T-cell (primary cell): ENCODE measurements at places on chromosomes 13 and 19.

GRCh38 chr19:48194041-48194843 lies 23.8 kb downstream of the ZSWIM9 start:
- DNase-seq, result peak; percentile 15

- DNase-seq, result no peak
Measured at GRCh38 chr13:109326601-109327000, 459.8 kb downstream of the IRS2 start.

DNA sequence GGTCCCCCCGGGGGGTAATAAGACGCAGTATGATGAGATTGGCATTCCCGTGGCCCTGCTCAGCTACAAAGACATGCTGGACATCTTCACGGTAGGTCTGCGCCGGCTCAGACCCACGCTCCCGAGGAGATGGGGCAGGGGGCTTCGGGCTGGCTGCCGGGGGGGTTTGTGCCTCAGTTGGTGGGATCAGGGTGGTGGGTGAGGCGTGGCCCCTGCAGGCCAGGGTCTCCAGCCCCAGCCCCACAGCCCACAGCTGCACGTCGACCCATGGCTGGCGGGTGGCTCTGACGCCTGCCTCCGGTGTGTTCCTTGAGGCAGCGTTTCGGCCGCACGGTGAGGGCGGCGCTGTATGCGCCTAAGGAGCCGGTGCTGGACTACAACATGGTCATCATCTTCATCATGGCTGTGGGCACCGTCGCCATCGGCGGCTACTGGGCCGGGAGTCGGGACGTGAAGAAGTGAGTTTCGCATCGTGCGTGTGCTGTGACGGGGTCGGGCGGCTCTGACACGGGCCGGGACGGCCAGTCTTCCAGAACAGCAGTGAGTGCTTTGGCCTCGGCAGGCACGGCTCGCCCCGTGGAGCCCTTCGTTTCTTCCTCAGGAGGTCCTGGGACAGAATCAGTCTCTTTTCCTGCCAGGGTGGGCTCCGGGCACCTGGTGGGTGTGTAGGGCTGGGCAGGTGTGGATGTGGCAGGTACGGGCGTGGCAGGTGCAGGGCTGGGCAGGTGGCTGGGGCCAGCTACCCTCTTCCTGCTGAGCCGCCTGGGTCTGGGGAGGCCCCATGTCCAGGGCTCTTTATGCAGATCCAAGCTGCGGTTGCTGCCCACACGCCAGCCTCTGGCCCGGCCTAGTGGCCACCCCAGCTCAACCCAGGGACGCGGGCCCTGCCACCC lies 10.5 kb downstream of the SPPL2B start:
- DNase-seq, result no peak

DNA sequence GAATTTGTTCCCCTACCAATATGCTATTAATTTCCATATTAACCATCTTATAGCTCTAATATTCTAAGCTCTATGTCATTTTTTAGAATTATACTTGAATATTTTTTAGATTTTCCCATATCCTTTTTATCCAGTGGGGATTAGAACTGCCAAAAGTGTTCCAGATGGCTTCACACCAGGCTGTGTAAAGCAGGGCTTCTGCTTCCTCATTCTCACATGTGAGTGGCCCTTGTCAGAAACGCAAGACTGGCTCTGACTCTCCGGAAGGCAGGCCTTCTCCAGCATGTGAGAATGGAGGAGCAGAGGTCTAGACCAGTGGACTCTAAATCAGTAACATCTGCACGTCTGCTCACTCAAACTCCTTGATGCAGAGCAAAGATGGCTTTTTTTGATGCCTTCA lies 650.1 kb downstream of the FGF9 start:
- no peak for DNase-seq

DNA sequence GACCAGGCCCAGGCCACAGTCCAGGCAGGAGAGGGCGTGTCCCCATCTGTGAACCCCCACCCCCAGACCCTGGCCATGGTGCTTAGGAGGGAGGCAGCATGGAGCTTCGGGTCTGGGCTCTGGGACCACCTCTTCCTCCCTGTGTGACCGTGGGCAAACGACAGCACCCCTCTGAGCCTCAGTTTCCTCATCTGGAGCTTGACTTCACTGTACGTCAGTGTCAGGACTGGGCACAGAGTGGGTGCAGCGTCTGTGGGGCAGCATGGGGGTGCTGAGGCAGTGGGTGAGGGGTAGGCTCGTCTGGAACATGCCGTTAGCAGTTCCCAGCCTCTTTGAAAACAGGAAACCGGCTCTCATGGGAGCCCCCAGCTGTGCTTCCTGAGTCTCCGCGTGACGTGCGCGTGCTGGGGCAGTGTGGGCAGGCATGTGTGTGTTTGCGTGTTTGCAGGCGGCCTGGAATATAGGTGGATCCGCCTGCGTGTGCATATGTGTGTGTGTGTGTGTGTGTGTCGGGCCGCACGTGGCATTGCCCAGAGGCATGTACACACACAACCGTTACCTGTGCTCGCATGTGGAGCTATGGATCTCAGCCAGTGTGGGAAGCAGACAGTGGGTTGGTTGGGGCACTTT lies 15.8 kb downstream of the ARRDC2 start:
- DNase-seq, result peak; percentile 89

DNA sequence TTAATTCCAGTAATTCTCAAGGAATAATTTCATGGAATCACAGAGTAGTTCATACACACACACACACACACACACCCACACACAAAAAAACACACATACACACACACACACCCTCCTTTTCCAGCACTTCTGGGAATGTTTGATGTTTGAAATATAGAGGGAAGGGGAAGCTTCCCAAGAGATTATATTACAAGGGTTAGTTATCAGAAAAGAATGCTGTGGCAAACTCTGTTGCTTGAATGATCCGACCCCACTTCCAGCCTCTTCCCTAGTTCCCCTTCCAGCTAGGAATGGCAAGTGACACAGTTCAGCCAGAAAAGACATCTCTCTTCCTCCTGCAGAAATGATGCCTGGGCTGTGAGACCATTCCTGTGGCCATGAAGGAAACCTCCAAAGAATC lies 49.9 kb downstream of the KCTD12 start:
- DNase-seq, result no peak

DNA sequence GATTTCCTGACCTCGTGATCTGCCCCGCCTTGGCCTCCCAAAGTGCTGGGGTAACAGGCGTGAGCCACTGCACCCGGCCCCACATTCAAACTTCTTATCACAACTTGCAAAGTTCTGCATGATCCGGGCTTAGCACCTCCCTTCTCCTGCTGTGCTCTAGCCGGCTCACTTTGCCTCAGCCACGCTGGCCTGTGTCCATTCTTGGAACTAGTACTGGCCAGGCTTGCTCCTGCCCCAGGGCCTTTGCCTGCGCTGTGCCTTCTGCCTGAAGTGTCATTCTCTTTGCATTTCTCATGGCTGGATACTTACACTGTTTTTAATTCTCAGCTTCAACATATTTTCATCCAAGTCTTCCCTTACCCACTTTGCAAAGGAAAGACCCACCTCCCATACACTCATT lies 29.9 kb downstream of the CACNG6 start:
- no peak for DNase-seq

DNA sequence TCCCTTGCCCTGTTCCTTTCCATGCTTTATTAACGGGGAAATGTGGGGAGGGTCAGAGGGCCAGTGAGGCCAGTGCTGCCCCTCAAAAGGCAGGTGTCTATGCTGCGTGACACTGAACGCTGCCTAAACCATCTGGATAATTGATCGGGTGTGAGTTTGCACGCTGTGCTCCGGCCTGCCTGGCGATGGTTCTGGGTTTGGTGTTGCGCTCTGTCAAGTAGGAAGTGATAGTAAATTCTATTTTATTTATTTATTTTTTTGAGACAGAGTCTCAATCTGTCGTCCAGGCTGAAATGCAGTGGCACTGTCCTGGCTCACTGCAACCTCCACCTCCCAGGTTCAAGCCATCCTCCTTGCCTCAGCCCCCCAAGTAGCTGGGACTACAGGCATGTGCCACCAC lies 86.5 kb downstream of the ATP11A start:
- no peak for DNase-seq

DNA sequence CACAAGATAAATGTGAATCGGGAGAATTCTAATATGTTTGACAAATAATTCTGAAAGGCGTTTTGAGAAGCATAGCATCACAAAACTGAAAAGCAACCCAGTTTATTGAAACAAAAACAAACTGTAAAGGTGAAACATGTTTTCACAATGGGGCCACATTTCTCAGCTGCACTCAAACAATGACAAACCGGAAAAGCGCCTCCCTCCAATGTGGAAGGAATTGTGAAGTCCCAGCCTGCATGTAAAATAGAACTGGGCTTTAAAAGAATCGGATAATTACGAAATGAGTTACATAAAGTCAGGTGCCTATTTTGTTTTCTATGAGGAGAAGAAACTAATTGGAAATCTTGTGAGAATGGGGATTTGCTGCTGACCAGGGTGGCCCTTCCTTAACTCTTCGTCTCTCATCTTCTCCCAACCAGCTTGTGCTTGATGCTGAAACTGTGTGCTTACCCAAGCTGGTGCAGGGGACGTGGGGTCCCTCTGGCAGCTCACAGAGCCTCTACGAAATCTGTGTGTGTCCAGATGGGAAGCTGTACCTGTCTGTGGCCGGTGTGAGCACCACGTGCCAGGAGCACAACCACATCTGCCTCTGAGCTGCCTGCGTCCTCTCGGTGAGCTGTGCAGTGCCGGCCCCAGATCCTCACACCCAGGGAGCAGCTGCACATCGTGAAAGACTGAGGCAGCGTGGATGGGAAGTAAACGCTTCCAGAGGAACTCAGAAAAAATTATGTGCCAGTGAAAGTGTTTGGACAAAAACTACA lies 109.4 kb downstream of the SACS start:
- DNase-seq, result no peak

- no peak for DNase-seq
Measured at GRCh38 chr19:32404933-32405430, 588 bp upstream of the DPY19L3 start.

- DNase-seq, result no peak
Measured at GRCh38 chr13:46643165-46643777, 90.3 kb downstream of the LRCH1 start.

DNA sequence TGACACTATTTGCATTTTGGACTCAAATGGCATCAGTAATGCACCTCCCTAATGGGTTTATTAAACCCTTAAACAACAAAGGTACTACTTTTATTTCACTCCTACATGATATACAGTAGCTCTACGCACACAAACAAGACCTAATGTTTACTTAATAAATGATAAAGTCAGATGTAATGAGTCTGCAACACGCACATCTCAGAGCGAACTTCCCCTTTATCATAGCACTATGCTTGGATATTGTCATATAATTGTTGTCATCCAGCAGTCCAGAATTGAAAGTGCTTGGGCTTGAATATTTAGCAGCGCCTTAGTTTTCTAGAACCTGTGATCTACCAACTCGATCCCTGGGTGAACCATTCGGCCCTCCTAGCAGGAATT lies 772 bp downstream of the PARP4 start:
- DNase-seq, result no peak

DNA sequence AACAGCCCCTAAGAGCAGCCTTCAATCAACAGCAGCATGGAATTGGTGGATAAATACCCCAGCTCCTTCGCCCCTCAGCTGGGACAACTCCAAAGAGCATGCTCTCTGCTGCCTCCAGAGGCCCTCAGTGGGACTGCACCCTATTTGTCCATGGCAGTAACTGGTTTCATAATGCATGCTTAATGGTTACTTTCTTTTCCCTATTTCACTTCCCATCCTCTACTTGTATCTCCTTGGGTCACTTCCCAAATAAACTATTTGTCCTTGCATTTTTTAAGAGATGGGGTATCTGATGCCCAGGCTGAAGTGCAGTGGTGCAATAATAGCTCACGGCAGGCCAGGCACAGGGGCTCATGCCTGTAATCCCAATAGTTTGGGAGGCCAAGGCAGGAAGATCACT lies 13.5 kb upstream of the TPM4 start:
- DNase-seq, result peak; percentile 67

- DNase-seq, result no peak
Measured at GRCh38 chr13:29707876-29708543, 112.5 kb upstream of the SLC7A1 start.

- DNase-seq, result no peak
Measured at GRCh38 chr19:3189702-3190469, 4.2 kb downstream of the NCLN start.

- no peak for DNase-seq
Measured at GRCh38 chr13:37905736-37906135, 36.2 kb upstream of the TRPC4 start.

DNA sequence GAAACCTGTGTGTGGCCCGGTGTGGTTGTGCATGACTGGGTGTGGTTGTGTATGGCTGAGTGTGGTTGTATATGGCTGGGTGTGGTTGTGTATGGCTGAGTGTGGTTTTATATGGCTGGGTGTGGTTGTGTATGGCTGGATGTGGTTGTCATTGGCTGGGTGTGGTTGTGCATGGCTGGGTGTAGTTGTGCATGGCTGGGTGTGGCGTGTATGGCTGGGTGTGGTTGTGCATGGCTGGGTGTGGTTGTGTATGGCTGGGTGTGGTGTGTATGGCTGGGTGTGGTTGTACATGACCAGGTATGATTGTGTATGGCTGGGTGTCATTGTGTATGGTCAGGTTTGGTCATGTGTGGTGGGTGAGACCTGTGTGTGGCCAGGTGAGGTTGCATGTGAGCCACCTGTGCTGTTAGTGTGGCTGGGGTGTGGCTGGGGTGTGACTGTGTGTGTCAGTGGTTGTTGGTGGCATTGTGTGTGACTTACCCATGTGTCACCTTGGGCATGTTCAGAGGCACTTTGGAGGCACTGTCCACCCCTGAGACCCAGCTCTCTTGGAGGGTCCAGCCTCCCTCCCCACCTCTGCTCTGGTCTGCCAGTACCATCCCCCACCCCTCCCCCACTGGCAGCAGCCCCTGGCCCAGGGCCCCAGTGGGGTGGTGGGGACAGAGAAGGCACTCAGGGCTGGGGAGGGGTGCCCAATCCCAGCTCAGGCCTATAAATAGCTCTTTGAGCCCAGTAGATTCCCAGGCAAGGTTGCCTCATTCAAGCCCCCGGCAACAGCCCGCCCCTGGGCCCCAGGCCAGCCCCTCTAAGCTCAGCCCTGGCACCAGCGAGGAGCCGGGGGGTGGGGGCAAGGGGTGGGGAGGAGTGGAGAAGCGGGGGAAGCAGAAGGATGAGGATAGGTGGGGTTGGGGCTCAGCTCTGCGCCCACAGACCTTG lies 3.9 kb upstream of the NCAN start:
- no peak for DNase-seq

DNA sequence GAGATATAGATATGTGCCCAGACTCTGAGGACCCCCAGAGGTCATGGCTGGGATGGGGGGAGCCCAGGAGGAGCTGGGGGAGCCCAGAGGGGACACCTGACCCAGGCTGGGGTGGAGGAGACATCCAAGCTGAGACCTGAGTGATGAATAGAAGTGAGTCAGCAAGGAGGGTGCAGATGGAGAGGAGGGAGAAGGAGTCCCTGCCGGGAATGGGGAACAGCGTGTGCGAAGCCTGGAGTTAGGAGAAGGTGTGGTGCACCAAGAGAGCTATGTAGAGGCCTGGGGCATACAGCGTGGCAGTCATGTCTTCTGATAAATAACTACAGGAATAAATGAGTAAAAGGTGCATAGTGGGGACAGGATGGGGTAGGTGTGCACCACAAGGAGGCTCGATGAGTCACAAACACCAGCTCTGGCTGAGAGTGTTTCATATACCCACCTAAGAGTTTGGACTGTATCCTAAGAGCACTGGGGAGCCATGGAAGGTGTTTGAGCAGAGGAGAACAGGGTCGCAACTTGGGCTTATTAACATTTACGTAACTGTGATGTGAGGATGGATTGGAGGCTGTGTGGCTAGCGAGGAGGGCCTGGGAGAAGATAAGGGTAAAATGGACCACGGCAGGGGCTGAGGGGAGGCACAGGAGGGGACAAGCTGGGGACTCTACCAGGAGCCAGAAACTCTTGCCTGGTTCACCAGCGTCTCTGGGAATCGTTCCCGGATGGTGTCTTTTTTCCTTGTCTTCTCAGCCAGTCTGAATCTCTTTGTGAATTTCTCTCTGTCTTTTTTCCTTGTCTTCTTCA lies 1.4 kb downstream of the CEACAM18 start:
- DNase-seq, result no peak

GRCh38 chr13:48493851-48494250 lies 39.0 kb downstream of the RCBTB2 start:
- no peak for DNase-seq
